Adipocyte (in vitro differentiated cells): ENCODE measurements at places on chromosomes 7 and 10.
A peak's percentile ranks its signal among the peaks of the same experiment; 100 is the strongest.

DNA sequence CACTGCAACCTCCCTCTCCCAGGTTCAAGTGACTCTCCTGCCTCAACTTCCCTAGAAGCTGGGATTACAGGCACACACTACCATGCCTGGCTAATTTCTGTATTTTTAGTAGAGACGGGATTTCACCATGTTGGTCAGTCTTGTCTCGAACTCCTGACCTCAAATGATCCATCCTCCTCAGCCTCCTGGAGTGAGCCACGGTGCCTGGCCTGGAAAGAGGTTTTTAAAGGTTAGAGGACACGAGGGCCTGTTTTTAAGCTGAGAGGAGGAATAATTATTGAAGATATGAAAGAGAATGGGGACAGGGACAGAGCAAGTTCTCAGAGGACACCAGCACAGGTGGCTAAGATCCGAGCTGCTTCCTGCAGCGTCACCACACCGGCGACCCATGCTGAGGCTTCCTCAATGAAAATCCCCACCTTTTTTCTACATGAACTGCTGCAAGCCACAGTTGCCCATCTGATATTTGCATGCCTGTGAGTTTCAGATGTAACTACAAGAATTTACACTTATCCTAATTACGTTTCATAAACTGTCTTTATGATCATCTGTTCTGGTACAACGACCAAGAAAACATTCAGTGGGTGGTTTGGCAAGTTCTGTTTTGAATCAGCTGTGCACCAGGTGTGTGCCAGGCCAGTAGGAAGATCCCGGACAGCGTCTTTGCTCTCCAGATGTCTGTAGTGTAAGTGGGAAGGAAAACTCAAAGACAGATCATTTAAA lies 76.0 kb downstream of the HIP1 start:
- DNase-seq: no peak

DNA sequence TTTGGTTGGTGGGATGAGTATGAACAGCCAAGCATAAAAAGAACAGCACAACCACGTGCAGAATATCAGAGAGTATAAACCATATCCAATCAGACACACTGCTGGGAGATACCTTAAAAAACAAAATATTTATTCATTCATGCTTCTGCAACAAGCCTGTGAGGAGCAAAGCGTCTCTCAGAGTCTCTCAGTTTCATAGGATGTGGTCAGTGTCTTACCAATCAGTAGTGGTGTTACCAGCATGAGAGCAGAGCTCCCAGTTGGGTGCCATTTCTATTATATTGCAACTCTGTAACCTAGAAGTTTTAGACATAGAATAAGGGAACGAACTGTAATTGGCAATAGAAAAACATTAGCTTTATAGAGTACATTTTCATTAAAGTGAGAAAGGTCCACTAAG lies 445.9 kb upstream of the LRRN3 start:
- DNase-seq: no peak

DNA sequence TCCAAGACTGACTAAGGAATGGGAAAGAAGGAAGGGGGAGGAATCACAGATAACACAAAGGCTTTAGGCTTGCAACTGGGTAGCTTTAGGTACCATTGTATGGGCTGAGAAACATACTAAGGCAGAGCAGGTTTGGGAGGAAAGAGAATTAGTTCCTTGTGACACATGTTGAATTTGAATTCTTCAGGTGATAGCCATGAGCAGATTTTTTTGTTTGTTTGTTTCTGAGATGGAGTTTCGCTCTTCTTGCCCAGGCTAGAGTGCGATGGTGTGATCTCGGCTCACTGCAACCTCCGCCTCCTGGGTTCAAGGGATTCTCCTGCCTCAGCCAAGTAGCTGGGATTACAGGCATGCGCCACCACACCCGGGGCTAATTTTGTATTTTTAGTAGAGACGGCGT lies 4.4 kb upstream of the SND1 start:
- DNase-seq: no peak

GRCh38 chr7:41247143-41247865 lies 455.6 kb downstream of the INHBA start:
- no peak for DNase-seq

GRCh38 chr7:2786607-2787116 lies 57.4 kb downstream of the GNA12 start:
- no peak for DNase-seq

DNA sequence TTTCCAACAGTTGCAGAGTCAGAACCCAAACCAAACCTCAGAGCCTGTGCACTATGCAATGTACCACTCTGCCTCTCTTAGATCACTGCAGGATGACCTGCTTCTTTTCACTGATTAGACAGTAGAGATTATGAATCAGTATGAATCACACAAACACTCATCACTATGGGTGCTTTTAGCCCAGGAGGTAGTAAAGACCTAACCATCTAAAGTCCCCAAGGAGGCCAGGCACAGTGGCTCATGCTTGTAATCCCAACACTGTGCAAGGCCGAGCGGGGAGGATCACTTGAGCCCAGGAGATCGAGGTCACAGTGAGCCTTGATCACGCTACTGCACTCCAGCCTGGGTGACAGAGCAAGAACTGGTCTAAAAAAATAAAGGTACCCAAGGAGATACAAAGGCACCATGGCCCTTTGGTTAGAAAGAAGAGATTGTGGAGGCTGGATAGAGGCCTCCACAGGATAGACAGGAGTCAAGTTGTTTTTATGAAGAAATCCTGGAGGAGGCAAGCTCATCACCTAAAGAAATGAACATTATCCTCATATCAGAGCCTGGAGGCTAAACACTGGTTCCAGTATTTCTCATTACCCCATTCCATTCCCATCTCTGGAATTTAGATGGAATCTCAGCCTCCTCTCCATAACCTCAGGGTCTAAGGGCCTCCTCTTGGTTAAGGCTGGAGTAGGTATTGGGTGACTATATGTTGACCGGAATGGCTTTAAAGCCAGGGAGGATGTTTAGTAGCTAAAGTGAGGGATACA lies 12.9 kb downstream of the SEC31B start:
- peak; percentile 29 for DNase-seq

DNA sequence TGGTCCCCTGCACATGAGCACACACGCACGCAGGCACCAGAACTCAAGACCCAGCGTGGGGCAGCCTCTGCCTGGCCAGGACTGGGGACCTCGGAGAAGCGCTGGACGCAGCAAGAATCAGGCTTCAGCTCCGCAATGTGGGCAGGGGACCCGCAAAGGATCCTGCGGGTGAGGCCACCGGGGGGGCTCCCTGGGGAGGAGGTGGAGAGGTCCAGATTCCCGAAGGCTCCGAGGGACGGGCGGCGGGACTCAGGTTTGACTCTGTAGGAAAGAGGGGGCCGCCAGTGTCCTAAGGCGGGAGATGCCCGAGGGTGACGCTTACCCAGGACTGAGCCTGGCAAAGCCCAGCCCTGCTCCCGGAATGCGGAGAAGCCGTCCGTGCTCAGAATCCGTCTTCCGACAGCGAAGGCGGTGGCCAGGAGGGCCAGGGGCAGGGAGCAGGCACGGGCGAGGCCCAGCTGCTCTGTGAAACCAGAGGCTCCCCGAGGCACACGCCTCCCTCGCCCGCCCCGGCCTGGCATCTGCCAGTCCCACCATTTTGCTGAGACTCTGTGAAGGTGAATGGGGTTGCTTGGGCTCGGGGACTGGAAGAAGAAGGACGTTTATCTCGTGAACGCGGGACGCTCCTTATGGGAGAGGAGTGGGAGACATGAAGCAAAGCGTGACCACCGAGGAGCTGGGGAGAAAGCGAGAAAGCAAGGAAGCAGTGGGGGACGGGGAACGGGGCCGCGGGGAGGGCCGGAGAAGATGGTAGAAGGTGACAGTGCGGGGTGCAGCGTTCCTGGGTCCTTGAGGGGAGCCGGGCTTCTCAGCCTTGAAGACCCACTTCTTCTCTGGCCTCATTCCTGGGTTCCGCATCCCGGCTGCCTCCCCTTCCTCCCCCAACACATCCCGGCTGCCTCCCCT lies 489.2 kb downstream of the PTPRN2 start:
- no peak for DNase-seq

- no peak for DNase-seq
Observed at GRCh38 chr7:18471476-18472160, 23.9 kb upstream of the HDAC9 start.

DNA sequence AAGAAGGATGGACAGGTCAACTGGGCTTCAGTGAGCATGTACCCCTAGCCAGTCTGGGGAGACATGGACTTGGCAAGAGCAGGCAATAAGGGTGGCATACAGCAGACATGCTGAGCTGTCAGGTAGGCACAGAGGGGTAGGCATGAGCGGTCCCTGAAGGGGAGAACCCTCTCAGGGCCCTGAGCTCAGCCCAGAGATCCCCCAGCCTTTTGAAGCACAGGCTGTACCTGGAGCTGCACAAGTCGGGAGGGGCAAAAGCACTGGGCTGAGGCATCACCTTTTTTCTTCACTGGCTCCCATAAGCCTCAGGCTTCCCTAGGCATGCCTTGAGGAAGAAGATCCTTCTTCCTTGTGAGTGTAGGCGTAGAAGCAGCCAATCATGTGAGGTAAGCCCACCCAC lies 42.3 kb downstream of the ZNF727 start:
- no peak for DNase-seq

GRCh38 chr7:157271991-157272324 lies 64.8 kb upstream of the DNAJB6 start:
- peak; percentile 96 for DNase-seq

DNA sequence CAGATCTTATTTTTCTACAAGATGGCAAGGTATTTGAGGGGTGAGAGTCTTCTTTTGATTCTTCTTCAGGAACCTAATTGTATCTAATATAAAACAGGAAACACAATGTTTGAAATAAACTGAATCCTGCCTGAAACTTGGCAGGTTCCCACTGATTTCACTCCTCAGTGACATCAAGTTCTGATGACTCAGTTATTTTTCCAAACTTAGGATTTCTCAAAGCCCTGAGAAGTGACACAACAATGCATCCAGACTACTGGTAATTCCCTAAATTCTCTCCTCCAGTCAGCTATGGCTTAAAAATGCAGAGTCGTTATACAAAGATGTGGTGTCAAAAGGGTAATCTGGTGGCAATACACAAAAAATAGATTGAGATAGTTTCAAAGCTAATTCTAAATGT lies 80.9 kb downstream of the ABLIM1 start:
- peak; percentile 90 for DNase-seq

DNA sequence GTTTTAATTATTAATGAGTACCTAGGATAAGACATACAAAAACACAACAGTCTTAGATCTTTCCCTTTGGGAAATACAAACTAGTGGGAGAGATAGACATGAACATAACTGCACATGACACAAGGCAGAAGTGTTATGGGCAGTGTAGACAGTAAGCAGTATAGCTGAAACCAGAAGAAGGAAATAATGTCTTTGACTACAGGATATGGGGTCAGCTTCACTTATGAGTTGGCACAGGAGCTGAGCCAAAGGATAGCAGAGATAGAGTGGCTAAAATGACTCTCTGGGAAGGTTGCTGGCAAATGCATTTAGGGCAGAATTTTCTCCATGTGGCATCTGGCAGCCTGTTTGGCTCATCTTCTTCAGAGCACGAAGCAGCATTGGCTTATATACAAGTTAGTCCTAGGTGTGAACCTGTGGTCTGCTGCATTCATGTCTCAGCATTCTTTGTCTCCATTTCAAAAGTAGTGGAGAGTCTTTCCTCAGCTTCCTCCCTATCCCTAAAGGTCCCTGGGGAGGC lies 60.3 kb upstream of the FEZF1 start:
- DNase-seq: no peak

DNA sequence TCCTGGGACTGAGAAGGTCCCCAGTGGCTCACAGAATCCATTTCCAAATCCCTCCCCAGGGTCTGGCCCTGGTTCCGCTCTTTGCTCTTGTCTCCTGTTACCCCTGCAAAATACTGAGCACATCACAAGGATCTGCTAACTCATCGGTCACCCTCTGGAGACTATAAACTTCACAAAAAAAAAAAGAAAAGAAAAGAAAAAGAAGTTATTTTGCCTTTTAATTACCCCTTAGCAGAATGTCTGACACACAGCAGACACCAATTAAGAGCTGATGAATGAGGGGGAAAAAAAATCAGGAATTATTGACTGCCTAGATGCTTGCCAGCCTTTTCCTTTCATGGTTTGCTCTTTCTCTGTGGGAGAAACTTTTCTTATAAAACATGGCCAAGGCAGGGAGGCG lies 578.7 kb downstream of the GRID1 start:
- DNase-seq: no peak

GRCh38 chr10:93639791-93640190 lies 27.5 kb downstream of the PDE6C start:
- DNase-seq: no peak

DNA sequence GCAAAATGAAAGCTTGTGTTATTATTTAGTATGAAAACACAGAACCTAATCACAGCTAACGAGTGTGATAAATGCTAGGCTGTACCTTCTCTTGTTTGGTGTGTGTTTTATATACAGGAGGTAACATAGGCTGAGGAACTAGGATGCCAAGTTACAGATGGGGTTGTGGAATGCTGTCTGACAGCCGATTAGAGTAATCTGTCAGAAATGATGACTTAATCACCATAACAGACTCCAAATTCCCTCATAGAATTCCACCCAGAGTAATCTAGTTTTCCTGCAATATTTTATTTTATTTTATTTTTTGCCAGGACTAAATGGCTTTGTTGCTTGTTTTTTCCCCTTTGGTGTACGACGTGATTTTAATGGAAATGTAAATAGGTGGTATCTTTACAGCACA lies 221.2 kb downstream of the CELF2 start:
- DNase-seq: no peak

DNA sequence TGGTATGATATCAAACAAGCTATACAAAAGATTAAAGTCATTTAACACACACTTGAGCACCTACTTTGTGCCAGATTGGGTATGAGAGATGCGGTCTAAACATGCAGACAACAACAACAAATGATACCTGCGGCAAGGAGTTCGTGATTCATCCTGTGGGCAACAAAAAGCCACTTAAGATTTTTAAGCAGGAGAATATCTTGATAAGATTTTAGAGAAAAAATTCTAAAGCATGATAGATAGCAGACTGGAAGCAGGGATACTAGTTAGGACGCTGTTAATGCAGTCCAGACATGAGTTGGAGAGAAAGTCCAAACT lies 1.6 kb upstream of the KBTBD2 start:
- no peak for DNase-seq

DNA sequence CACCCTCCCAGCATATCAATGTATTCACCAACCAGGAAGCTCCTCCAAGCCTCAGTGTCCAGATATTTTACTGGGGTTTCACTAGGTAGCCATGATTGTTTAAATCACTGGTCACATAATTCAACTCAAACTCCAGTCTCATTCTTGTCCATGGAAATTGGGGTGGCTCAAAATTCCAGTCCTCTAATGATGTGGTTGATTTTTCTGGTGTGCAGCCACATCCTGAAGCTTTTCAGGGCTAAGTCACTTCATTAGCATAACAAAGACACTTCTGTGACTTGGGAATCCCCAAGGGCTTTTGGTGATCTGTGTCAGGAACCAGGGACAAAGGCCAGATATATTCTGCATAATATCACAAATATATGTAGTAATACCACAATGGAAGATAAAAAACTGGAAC lies 786.9 kb upstream of the IGFBP3 start:
- DNase-seq: no peak
